ENCODE measurements at places on chromosomes 4 and X.

GRCh38 chr4:101669138-101669831 is 121.2 kb upstream of the BANK1 start:
- DNase-seq: no peak

DNA sequence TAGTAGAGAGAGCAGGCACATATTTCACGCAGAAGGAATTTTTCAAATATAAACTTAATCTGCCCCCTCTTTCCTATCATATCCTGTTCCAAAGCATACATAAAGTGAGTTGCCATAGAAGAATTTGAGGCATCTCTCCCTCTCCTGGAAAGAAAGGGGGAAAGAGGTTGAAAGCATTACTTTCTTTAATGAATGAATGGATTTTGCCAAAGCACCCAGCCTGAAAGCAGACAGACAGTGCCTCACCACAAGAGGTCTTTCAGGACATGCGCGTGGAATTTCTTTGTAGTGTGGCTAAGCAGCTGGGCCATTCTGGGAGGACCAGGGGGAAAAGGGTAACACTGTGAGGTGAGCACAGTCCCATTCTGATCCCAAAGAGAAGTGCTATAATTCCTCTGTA is 651.4 kb downstream of the IQCM start:
- DNase-seq: no peak

DNA sequence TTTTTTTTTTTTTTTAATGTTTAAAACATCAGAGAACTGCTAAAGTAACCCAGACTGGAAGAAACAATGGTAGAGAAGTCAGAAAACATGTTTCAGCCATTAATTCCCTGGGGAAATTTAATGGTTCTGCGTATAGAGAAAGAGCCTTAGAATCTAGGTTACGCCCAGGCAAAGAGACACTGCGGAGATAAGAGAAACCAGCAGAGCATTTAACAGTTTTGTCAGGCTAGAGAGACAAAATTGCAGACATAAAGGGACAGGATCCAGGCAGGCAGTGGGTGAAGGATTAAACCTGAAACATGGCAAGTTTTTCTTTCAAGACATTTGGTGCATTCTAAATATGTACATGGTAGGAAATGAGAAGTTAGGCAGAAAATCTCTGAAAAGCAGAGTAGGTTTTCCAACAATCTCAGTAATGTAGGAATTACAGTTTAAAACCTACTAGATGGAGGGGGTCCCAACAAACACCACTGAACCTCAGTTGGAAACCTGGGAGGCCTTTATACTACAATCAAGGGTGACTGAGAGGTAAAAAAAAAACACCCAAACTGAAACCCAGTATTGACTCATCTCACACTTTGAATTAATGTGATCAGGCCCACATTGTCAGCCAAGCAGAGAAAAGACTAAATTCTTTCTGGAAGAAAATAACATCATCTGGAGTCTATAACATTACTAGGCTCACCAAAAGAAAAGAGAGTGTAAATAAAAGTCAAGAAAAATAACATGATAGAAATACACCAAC is 254.2 kb upstream of the NWD2 start:
- no peak for DNase-seq

GRCh38 chr4:26397086-26397485 is 76.3 kb downstream of the RBPJ start:
- no peak for DNase-seq

GRCh38 chr4:35252866-35253265 is 991.4 kb downstream of the ARAP2 start:
- no peak for DNase-seq

GRCh38 chr4:133801883-133802282 is 399.7 kb downstream of the PABPC4L start:
- DNase-seq: no peak

DNA sequence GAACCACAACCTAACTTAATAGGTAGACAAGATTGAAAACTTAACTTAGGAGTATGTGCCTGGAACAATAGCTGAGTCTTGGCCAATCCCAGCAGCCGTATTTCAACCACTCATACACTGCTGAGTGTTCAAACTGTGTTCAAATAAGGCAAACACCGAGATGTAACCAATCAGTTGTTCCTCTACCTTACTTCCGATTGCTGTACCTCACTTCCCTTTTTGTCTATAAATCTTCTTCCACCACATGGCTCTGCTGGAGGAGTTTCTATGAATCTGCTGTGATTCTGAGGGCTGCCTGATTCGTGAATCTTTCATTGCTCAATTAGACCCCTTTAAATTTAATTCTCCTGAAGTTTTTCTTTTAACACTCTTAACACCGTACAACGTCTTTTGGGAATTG is 108.0 kb downstream of the ANAPC4 start:
- DNase-seq: no peak

- no peak for DNase-seq
These were observed 4.6 kb upstream of the IRAK1 start for GRCh38 chrX:154024271-154024670.

- DNase-seq: peak; percentile 56
These were observed 50.4 kb downstream of the MGARP start for GRCh38 chr4:139229534-139230039.

DNA sequence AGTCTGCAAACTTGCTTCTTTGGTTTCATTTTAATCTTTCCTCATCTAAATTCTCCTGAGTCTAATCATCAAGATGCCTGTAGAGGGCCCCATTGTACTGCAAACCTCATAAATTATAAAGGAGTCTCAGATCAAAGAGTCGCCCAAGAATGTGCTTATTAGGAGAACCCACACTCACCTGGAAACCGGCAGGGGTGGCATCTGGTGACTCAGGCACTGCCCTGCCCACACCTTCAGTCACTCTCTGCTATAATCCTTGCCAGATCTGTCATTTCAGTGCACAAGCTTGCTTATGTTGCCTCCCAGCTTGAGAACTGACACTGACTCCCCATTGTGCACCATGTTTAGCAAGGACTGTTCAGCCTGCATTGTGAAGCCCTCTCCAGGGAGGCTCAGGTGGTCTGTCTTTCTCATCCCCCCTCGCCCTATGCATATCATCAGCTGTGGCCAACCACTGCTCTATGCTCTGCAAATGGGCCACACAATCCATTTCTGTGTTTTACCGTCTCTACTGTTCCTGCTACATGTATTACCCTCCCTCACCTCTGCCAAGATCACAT is 12.4 kb downstream of the EPGN start:
- peak; percentile 80 for DNase-seq

- DNase-seq: no peak
These were observed 213.6 kb downstream of the HTR2C start for GRCh38 chrX:114797494-114797893.

DNA sequence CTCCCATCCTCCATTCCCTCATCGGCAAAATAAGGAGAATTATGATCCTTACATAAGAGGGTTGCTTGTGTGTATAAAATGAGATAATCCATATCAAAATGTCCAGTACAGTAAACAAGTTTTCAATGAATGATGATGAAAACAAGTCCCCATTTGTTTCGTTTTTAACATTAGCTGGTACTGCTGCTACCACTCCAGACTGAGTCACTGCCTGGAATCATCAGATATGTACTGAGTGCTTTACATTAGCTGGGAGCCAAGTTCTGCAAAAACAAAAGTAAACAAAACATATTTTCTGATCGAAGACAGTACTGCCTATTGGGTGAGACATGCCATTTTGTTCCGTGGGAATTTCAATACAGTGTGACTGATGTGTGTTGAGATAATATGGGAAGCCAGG is 123.2 kb upstream of the IGFBP7 start:
- DNase-seq: no peak

- no peak for DNase-seq
These were observed 165.0 kb upstream of the GABRA2 start for GRCh38 chr4:46554760-46555465.

DNA sequence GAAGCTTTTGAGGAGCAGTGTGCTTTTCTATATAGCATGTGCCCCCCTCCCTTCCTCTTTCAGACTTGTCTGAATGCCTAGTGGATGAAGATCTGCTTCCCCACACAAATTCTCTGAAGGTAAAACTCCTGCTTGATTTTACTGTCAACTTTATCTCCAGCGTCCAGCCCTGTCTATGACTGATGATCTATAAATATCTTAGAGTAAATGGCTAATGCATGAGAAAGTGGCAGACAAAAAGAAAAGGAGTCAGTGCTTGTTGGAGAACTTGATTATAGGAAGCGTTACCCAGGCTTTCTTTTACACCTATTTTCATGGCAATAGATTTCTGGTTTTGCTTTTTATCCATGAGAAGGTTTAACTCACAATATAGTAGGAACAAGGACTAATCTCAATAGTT is 168.3 kb upstream of the HS3ST1 start:
- no peak for DNase-seq

DNA sequence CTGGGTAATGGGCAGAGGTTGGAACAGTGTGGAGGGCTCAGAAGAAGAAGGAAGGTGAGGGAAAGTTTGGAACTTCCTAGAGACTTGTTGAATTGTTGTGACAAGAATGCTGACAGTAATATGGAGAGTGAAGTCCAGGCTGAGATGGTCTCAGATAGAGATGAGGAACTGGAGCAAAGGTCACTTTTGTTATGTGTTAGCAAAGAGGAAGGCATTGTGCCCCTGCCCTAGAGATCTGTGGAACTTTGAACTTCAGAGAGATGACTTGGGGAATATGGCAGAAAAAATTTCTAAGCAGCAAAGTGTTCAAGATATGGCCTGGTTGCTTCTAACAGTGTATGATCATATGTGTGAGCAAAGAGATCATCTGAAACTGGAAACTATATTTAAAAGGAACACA is 37.9 kb upstream of the MSX1 start:
- DNase-seq: peak; percentile 7

DNA sequence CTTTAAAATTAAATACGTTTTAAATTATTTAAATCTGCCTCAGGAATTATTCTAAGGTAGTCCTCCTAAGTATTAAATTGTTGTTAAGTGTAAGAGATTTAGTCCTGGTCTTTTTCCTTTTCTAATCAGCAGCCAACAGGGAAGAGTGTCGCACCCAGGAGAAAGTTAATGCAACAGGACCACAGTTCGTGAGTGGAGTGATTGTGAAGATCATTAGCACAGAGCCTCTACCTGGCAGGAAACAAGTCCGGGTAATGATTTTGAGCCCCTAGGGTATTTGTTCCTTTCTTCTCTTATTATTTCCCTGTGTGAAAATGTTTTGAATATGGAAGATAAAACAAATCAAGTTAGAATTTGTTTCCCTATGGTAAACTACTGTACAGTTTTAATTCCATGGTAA is 13.4 kb downstream of the LARP7 start:
- DNase-seq: no peak

- DNase-seq: no peak
These were observed 31.7 kb downstream of the SCML1 start for GRCh38 chrX:17768997-17769396.

GRCh38 chr4:43882470-43882869 is 566.1 kb downstream of the KCTD8 start:
- DNase-seq: no peak

DNA sequence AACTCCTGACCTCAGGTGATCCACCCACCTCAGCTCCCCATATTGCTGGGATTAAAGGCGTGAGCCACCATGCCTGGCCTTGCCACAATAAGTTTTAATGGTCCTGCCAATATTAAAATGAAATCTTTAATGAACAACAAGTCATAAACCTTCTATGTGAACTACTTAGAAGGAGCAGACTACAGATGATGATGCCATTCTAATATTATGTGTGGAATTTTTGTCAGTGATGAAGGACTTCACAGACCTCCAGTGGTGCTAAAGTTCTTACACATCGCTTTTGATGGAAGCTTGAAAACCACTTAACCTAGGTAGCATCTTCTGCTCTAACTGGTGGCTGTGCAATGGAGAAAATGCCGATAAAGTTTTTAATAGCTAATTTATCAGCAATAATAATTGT is 331.4 kb downstream of the CCSER1 start:
- DNase-seq: no peak

- no peak for DNase-seq
These were observed 6.8 kb upstream of the XAGE3 start for GRCh38 chrX:52874661-52875060.

DNA sequence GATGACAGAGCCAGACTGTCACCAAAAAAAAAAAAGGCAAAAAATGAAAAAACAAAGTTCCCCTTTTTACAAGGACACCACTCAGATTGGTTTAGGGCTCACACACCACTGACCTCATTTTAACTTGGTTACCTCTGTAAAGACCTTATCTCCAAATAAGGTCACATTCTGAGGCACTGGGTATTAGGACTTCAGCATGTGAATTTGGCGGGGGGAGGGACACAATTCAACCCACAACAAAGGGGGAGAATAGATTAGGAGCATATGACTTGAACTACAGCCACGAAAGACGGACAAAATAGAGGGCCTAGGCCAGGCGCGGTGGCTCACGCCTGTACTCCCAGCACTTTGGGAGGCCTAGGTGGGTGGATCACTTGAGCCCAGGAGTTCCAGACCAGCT is 31.0 kb upstream of the ARAF start:
- no peak for DNase-seq

GRCh38 chr4:37066159-37066558 is 178.4 kb upstream of the NWD2 start:
- DNase-seq: peak; percentile 6

DNA sequence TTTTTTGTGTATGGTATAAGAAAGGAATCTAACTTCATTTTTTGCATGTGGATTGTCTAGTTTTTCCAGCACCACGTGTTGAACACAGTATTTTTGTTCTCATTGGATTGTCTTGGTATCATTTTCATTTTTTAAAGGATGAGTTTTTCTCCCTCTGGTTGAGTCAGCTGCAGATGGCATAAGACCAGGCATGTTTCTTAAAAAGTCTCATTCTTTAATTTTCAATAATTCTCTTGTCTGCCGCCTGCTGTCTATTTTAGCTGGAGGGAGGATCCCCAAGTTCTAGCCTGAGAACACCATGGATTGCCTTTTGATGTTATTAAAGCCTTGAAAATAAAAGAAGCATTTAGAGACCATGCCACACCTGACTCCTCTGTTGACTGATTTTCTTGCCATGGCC is 263.8 kb downstream of the ARHGAP24 start:
- DNase-seq: no peak

- DNase-seq: no peak
These were observed 170.0 kb upstream of the RPL34 start for GRCh38 chr4:108450236-108450898.

DNA sequence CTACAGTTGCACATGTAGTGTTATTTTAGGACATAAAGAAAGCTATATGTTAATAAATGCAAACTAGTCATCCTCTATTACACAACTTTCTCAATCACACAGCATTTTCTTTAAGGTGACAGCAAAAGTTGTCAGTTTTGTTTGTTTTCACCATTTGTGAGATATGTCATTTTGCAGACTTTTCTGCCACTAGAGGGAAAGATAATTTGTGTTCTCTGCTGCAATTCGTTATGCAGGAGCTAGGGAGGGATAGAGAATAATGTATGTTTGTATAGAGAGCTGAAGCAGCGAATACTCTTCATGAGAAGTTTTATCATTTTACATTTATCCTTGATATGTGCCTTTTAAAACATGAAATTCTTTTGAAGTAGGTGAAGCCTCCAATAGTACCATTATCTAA is 670.6 kb upstream of the ATOH1 start:
- DNase-seq: no peak

- DNase-seq: no peak
These were observed 203.4 kb downstream of the ANKRD50 start for GRCh38 chr4:124509151-124509550.

- DNase-seq: peak; percentile 21
These were observed 70.2 kb downstream of the CXXC4 start for GRCh38 chr4:104424475-104424941.
